ENCODE measurements at places on chromosomes 12 and 14.

DNA sequence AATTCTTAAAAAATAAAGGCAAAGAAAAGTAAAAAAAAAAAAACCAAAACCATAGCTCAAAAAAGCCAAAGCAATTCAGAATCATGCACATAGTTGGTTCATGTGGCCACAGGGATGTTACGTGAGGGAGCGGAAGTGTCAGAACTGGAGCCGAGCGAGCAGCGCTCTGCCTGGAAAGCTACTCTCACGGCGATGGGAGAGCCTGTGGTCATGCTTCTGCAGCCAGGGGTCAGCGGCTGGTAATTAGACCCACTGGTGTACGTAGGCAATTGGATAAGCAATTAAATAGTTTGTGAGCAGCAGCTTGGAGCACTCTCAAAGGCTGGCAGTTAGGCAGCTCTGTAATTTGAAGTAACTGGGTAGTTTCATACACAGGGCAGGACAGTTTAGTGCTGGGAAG lies 58.1 kb downstream of the TRHDE start:
- no peak for DNase-seq

- no peak for DNase-seq
These were observed 29.3 kb downstream of the YLPM1 start for GRCh38 chr14:74792249-74793039.

DNA sequence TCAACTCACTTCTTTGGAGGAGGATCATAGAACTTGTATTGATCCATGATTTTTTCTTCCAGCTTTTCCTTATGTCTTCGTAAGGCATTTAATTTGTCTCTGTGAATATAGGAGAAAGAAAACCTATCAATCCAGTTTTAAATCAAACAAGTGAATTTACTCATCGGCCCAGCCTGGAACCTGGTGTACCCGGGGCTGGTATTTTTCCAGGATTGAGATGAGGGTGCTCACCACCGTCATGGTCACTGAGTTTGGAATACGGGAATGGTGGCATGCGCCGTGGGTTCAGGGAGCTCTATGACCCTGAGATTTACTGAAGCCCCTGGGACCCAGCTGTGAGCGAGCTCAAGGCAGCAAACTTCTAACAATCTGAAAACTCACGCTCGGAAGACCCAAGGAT lies 46.5 kb upstream of the GPR68 start:
- no peak for DNase-seq

DNA sequence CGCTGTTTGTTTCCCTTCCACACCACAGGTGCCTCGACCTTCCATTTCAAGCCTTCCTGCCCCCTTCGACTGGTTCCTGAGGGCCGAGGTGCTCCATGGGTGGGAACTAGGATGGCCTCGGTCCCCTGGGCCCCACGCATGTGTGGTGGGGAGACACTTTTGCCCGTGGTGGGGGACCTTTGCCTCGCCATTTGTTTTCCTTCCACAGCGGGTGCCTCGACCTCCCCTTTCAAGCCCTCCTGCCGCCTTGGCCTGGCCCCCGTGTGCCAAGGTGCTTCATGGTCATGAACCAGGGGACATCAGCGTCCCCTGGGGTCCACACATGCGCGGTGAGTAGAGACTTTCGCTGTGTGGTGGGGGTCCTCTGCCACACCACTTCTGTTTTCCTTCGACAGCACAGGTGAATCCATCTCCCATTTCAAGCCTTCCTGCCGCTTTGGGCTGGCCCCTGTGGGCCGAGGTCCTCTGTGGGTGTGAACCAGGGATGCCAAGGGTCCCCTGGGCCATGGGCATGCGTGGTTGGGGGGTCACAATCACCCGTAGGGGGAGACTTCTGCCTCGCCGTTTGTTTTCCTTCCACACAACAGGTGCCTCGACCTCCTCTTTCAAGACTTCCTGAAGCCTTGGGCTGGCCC lies 364.4 kb downstream of the ALG10 start:
- no peak for DNase-seq

- DNase-seq: no peak
These were observed 14.6 kb downstream of the TESC start for GRCh38 chr12:117084405-117085317.
